ENCODE measurements at places on chromosomes 7 and 10.
A peak's percentile ranks its signal among the peaks of the same experiment; 100 is the strongest.

GRCh38 chr7:151511946-151512345 lies 7.7 kb downstream of the RHEB start:
- no peak for DNase-seq

DNA sequence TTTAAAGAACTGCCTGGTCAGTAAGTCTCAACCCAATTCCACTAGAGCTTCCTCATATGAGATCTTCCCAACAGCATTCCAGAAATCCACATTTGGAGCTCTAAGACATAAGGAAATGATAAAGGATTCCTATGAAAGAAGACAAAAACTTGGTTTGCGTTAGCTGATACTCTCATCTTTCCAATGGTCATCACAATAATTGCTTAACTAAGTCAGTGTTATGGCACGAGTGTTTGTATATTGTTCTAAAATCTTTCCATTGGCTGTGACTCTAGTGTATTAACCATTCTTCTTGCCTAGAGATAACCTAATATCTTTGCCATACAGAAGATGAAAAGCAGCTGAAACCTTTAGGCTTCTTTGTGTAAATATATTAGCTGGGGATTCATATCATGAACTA lies 289.0 kb downstream of the SNX13 start:
- DNase-seq: no peak

GRCh38 chr10:92124020-92124419 lies 166.9 kb downstream of the CPEB3 start:
- DNase-seq: no peak

- DNase-seq: peak; percentile 82
These were observed 5.3 kb downstream of the HOXA11 start for GRCh38 chr7:27179503-27180430.

DNA sequence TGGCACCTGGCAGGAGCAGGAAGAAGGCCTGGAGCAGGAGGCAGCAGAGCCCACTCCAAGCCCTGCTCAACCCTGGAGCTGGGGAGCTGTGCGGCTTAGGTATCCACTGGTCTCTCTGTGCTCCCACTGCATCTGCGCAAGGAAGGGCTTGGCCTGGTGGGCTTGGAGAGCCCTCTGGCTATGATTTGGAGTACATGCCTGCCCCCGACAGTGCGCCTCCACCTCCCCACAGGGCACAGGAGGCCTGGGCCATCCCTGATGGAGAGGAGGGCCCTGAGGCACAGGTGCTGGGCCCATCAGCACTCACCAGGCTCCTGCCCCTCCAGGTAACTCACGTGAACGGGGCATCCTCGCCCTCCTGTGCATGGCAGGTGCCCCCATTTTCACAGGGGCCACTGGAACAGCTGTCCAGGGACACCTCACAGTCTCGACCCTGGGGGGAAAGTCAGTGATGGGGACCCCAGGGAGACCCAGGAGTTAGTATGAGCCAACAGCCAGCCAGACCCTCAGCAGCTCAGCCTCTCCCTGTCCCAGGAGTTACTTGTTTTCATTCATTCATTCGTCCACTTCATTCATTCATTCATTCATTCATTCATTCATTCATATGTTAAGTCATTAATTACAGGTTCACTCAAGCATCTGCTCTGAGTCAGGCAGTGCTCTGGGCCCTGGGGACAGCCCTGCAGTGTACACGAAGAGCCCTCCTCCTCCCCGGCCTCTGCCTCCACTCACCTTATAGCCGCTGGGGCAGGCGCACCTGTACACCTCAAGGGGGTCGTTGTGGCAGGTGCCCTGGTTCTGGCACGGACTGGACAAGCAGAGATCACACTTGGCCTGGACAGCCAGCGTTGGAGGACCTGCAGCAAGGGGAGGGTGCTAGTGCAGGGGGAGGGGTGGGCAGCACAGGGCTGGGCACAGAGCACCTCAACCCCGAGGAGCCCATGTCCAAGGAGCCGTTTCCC lies 167.2 kb downstream of the SLIT1 start:
- no peak for DNase-seq

DNA sequence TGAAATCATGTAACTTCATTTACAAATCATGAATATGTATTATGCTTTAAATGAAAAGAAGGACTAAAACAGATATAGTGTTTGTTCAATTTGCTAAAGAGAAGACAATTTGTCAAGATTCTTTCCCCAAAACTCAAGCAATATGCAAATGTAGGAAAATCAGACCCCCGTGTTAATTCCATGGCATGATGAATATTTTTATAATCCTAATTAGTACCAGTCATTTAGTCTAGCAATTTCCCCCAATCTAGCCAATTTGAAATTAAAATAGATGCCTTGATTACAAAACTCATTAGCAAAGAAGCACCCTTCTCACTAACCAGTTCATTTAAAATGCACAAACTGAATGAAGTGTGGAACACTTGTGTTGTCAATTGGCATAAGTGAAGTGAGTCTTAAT lies 347.6 kb downstream of the SORCS3 start:
- DNase-seq: no peak

DNA sequence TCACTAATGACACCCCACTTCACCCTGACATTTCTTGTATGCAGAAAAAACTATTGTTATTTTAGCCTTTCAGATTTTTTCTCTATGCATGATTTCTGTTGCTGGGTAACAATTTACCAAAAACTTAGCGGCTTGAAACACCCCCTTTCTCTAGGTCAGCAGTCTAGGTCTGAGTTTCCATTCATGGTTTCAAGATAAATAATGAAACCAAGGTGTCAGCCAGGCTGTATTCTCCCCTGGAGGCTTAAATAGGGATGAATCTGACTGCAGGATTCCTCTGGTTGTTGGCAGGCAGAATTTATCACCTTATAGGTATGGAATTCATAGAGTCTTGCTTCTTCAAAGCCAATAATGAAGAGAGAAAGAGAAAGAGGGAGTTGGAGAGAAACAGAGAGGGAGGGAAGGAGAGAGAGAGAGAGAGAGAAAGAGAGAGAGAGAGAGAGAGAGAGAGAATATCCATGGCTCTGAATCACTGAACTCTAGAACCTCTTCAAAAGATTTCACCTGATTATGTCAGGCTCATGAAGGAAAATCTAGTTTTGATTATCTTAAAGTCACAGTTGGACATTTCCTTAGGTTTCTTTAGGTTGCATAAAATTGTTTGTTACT lies 1224.6 kb upstream of the LRRTM3 start:
- DNase-seq: no peak

DNA sequence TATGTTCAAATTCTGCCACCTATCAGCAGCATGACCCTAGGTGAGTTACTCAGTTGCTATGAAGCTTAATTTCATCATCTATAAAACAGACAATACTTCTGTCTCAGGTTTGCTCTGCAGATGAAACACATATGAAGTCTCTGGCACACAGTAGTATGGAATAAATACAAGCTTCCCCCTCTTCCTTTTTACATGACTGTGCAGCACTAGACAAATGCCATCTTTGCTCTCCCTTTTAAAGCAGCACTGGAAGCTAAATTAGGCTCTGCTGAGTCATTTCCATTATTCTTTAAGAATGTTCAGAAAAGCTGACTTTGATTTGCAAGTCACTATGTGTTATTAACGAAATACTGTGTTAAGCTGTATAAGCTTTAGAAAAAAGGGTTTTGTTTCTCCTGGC lies 40.7 kb upstream of the ANAPC16 start:
- DNase-seq: no peak

DNA sequence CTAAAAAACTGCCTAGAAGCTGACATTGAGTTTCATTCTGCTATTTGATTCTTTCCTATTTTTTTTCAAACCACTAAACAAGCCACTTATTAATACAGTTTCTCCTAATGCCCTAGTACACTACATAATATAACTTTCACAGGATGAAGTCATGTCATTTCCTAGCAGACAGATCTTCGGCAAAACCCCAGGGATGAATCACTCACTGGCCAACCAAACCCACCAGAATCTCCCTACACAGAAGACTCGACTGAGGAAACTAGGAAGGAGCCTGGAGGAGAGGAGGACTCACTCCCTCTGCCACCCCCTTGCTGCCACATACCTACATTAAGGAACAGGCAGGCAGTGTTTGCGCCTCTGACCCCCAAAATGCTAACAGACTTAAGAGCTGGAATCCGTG lies 33.4 kb downstream of the XPNPEP1 start:
- no peak for DNase-seq

GRCh38 chr10:23702977-23703414 lies 264.1 kb downstream of the OTUD1 start:
- DNase-seq: no peak

DNA sequence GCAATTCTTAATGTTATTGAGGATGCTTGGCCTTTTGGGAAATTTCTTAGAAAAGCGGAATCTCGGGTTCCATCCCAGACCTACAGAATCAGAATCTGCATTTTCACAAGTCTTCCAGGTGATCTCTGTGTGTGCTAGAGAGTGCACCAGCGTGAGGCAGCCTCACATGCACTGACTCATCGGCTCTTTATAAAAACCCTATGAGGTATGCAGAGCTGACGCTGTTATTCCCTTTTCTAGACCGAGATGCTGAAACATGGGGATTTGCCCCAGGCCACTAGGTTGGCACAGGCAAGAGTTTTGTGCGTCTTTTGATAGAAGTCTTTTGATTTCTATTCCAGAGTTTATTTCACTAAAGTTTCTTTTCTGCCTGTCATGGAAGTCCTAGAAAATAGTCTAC lies 61.2 kb downstream of the CDCA7L start:
- DNase-seq: no peak

DNA sequence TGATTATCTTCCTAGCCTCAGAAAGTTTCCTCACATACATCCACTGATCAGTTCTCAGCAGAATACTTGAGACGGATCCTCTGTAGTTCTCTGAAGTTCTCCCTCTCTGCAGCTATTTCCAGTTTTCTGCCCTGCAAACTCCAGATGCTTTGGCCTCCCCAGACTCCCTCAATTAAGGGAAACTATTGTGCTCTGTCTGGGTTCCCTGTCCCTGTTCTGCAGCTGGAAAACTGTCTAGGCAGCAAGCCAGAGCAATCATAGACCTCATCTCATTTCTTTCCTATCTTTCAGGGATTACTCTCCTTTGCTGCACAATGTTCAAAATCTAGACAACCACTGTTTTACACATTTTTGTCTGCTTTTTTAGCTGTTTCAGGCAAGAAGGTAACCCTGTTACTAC lies 9.2 kb downstream of the MICU1 start:
- no peak for DNase-seq

DNA sequence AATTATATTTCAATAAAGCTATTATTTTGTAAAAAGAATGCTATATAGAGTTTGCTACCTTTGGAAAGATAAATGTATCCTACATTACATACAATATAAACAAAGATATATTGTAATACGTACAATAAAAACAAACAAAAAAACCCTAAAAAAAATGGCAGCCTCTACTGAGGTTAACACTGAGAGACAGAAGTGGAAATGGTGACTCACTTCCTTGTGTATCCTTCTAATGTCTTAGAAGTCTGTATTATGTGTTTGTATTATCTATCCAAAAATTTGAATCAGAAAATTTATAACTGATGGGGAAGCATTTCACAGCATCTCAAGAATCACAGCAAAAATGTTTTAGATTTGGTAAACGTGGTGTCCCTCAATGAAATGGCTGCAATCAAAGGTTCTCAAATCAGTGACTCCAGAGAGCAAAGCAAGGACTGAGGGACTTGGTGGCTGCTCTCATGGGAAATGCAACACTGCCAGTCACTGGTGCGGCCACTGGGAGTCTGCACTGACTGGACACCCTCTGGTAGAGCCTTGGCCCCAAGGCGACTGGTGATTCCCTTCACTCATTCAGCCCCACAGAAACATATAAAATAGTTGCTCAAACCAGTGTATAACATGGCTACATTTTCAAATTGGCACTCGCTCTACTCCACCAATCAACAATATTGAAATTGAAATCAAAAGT lies 53.8 kb downstream of the PANK1 start:
- DNase-seq: no peak

- no peak for DNase-seq
These were observed 14.4 kb downstream of the WEE2 start for GRCh38 chr7:141722529-141722928.

DNA sequence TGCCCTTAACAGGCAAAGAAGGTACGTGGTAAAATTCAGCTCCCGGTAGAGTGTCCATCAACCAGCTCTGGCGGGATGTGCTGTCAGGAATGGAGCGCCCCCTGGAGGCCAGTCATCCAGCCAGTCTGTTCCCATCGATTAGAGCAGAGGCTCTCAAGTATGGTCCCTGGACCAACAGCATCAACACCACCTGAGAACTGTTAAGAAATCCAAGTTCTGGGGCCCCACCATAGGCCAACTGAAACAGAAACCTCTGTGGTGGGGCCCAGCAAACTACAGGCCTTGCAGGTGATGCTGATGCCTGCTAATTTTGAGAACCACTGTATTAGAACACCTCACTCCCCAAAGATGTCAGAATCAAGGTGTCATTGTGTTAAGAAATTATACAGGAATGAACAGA lies 109.2 kb downstream of the DPY19L1 start:
- DNase-seq: no peak

DNA sequence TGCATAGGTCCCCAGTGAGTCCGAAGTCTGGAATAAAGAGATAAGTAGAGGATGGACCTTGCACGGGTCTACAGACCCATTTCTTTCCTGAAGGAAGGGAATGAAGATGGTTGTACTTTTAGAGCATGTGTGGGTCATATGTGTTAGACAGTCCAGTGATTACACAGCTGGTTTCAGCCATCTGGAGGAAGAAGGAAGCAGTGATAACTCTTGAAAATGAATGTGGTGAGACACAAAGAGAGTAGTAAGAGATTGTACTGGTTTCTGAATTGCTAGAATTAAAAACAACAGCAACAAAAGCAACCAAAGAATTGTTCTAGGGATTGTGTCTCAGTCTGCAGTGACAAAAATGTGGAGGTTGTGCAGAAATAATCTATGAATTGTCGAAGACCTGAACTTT lies 258.9 kb downstream of the SUGCT start:
- DNase-seq: no peak

- DNase-seq: no peak
These were observed 124.7 kb downstream of the CNOT4 start for GRCh38 chr7:135385209-135385608.

GRCh38 chr10:73467206-73467605 lies 28.6 kb downstream of the PPP3CB start:
- no peak for DNase-seq

DNA sequence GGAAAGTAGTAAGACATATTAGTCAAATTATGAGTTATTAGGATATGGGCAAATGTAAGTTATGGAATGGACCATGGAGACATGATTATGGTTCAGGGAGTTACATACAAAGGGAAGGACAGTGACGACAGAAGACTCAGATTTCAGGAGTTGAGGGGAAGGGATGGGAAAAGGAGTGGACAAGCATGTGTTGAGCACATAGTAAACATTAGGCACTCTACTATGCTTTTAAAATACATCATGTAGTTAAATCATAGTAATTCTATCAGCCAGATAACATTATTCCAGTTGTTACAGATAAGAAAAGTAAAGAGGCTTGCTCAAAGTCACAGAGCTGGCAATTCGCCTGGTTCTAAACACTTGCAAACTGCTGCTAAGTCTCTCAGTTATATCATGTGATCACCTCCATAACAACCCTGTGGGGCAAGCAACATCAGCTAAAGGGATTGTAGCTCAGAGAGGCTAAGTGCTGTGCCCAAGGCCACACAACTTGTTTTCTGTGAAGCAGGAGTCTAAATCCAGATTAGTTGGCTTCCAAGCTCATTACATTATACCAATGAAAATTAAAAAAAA lies 115.2 kb upstream of the MDFIC start:
- no peak for DNase-seq

Data from RWPE2 (cell line).